ENCODE measurements at places on chromosomes 11 and 22.

GRCh38 chr22:26017932-26018331, 151.3 kb upstream of the SEZ6L start:
- no peak for DNase-seq

DNA sequence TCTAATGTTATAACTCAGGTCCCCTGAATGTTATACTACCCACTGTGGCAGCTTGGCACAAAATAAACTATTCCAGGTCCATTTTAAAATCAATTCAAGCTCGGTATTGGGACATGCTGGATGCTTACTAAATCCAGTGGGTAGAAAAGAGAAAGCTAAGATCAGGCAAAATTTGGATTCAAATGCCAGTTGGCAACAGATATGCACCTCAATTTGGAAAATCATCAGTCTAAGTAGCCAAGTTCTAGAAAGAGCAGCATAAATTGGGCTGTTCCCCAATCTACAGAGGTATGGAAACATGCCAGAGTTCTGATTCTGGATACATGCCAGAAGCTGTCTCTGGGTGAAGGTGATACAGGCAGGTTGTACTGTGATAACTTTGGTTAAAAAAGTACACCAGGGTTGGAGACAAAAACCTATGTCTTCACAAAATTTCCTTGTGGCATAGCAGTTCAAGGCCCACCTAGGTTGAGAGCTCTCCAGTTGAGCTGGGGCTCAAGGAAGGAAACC, 427.8 kb downstream of the LRRC4C start:
- no peak for DNase-seq

DNA sequence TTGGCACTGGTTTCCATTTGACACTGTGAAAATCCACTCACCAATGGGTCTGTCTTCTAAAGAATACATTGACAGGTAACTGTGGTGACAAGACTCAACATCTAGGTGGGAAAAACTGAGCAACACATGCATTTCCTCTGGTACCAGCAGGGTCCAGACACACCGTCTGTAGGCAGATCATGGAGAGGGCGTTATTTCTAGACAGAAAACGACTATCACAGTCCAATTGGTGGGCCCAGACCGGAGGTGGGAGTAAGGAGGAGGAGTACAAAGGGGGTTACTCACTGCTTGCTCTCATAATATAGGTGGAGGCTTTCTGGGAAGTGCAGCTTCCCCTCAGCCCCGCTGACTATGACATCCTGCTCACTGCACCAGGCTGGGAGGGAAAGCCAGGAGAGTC, 9.9 kb downstream of the OVCH2 start:
- no peak for DNase-seq

DNA sequence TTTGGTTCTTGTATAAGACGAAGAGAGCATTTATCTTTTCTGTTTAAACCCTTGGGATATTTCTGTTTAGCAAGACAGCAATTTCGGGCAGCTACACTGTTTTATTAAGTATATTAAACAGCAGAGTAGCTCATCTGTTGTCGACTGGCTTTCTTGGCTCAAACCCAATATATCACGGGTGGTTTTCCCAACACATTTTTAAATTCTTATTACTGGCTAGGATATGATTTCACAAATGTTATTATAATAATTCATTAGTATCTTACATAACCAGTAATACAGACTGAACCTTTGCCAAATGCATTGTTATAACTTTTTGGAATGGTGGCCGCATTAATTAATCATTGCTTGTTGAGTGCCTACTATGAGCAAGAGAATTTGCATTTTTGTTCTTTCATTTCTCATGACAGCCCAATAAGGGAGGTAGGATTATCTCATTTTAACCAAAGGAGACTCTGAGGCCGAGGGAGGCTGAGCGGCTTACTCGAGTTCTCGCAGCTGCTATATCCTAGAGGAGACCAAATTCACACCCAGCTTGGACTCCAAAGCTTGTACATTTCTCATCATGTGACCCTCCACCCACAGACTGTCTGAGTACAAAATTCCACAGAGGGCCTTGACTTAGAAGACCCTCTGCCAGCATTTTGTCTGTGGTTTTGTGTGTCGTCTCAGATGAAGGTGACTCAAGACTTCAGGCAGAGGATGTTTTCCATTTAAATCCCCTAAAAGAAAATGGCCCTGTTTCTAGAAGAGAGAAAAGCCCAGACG, 304.9 kb downstream of the NTM start:
- DNase-seq, result no peak

DNA sequence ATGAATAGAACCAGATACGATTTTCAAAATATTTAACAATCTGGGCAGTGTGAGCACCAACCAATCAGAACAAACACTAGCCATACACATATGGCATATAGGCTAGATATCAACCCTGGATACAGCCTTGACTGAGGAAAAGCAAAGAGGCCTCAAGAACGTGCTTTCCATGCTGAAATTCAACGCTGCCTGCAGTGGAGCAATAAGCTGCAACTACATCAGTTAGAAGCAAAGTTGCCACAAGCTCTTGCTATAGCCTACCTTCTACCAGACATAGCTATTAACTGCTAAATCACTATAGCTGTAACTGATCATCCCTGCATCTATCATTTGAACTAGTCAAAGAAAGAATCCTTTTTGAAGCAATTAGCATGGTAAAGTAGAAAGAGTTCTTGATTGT, 42.5 kb downstream of the DENND5A start:
- no peak for DNase-seq

GRCh38 chr22:20957683-20958431, 9.2 kb upstream of the AIFM3 start:
- DNase-seq, result no peak

- no peak for DNase-seq
Observed at GRCh38 chr22:22817468-22818201, 70.0 kb upstream of the IGLL5 start.

DNA sequence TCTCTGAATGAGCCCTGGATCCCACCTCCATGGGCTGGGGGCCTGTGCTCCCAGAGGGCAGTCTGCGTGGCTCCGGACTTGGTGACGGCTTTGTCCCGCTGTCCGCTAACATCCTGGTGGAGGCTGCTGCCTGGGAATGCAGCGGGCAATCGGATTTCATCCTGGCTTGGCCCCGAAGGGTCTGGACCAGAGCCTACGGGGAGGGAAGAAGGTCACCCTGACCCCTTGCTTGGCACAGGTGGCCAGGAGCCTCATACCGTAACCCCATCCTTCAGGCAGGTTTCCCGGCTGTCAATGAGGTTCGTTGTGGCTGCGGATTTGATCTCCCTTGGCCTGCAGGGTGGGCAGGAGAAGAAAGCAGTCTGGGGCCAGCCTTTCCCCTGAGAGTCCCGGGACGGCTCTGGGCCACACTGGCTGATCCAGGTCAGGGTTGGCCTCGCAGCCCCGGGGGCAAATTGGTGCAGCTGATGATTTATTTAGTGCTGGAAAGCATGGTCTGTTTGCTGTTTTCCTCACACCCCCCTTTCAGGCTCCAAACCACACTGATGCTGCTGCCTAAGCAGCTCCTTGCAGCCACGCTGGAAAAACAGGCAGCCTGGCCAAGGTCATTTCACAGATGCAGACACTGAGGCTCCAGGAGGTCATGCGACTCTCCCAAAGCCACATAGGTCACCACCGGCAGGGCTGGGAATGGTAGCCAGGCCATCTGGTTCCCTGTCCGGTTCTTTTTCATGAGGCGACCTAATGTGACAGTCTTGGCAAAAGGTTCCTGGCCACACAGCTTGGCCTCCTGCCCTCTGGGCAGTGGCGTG, 15.0 kb downstream of the PRDM11 start:
- no peak for DNase-seq

- DNase-seq, result no peak
Observed at GRCh38 chr11:12544986-12545775, 129.0 kb upstream of the TEAD1 start.

- no peak for DNase-seq
Observed at GRCh38 chr11:8988329-8989234, 15.2 kb downstream of the NRIP3 start.

All from COR-L47 (cell line).